Pulmonary artery endothelial cell (primary cell): ENCODE measurements at places on chromosomes 12 and 14.

DNA sequence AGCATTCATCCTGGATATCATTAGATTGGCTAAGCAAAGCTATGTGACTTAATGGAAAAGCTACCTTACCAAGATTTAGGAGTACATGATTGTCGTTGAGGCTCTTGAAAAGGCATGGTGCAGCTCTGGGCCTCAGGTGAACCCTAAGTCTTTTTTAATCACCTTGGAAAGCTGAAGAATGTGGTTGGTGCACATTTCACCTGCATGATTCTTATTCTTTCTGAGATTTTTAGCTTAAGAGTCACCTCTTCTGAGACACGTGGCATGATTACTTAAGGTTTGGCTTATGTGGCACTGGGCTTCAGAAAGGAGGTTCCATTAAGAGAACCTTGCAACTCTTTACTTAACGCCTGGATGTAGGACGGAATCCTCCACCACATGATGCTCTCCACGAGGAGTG lies 498.5 kb downstream of the TMEM117 start:
- DNase-seq, result no peak

- DNase-seq, result no peak
Observed at GRCh38 chr12:41941079-41941478, 203.6 kb downstream of the GXYLT1 start.

DNA sequence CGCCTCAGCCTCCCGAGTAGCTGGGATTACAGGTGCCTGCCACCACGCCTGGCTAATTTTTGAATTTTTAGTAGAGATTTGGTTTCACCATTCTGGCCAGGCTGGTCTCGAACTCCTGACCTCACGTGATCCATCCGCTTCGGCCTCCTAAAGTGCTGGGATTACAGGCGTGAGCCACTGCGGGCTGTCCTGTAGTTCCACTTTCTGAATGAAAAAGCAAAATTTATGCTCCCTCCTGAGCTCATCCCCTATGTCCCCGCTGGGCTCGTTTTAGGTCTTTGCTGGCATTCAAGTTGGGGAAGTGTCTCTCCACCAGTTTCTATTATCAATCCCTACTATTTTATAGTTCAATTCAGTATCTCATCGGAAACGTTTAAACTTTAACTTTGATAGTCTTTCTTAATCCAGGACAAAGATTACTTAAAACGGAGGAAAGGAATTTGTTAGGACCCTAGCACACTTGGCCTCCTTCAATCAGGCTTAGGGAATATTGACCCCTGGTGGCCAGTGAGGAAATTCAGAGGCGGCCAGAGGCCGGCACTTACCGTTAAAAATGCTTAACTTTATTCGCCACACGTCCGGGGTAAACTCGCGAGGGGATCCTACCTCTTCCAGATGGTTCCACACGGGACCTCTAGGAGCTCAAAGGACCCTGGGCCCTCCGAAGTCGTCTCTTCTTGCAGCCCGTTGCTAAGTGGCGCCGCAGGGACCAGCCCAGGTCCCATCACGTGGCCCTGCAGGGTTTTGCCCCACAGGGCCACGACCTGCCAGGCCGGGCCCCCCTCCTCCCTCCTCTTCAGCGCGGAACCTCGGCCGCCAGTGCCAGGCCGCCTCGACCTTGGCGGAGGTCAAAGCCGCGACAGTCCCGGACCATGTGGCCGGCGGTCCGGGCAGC lies 11.4 kb upstream of the DNAL1 start:
- peak; percentile 47 for DNase-seq

- DNase-seq, result no peak
Observed at GRCh38 chr12:121026274-121027045, 10.2 kb upstream of the C12orf43 start.

- no peak for DNase-seq
Observed at GRCh38 chr12:64219145-64219544, 3.0 kb downstream of the KICS2 start.

DNA sequence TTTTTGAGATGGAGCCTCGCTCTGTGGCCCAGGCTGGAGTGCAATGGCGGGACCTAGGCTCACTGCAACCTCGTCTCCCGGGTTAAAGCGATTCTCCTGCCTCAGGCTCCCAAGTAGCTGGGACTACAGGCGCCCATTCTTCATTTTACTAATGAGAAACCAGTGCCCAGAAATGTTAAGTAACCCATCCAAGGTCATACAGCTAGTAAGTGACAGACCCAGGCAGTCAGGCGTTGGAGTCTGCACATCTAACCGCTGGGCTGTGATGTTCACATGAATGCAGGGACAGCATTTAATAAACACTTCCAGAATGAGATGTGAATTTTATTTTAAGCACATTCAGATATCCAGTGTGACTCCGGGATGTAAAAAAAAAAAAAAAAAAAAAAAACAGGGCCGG lies 1.3 kb upstream of the TRIP11 start:
- no peak for DNase-seq

- no peak for DNase-seq
Observed at GRCh38 chr14:25371068-25371467, 321.1 kb upstream of the STXBP6 start.

DNA sequence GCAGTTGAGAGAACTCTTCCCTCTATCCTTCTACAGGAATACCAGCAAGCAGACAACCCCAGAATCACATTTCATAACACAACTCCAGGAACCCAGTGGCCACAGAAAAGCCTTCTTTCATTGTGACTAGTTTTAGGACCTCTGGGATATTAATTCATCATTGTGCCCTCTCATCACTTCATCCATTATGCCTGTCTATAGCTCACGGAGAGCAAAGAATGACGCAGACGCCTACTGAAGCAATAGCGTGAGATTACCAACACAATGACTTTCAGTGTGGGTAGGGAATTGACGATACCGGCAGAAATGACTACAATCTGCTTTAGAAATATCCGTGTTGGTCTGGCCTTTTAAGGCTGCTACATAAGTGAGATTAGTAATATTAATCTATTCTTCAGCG lies 158.1 kb upstream of the FOXG1 start:
- no peak for DNase-seq

GRCh38 chr14:95123891-95124579 lies 33.3 kb downstream of the DICER1 start:
- no peak for DNase-seq

GRCh38 chr12:110948041-110948440 lies 27.7 kb upstream of the MYL2 start:
- no peak for DNase-seq

GRCh38 chr12:75699728-75700496 lies 188.5 kb upstream of the KRR1 start:
- DNase-seq, result peak; percentile 77

GRCh38 chr12:116222358-116222757 lies 55.1 kb downstream of the MED13L start:
- DNase-seq, result peak; percentile 68

GRCh38 chr12:109343677-109344076 lies 4.0 kb upstream of the MYO1H start:
- DNase-seq, result no peak

DNA sequence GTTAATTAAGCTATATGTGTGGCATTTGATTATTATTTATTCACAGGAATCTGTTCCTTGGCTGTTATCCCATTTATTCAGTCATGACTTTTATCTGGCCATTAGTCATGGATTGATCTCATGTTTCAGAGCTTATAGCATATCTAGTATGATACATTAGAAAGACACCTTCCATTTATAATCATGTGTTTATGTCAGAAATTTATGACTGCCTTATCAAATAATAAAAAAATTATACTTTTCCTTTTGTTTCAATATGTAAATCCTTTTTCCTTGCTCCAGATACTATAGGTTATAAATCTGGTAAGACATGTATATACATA lies 248.0 kb upstream of the PDE3A start:
- no peak for DNase-seq

DNA sequence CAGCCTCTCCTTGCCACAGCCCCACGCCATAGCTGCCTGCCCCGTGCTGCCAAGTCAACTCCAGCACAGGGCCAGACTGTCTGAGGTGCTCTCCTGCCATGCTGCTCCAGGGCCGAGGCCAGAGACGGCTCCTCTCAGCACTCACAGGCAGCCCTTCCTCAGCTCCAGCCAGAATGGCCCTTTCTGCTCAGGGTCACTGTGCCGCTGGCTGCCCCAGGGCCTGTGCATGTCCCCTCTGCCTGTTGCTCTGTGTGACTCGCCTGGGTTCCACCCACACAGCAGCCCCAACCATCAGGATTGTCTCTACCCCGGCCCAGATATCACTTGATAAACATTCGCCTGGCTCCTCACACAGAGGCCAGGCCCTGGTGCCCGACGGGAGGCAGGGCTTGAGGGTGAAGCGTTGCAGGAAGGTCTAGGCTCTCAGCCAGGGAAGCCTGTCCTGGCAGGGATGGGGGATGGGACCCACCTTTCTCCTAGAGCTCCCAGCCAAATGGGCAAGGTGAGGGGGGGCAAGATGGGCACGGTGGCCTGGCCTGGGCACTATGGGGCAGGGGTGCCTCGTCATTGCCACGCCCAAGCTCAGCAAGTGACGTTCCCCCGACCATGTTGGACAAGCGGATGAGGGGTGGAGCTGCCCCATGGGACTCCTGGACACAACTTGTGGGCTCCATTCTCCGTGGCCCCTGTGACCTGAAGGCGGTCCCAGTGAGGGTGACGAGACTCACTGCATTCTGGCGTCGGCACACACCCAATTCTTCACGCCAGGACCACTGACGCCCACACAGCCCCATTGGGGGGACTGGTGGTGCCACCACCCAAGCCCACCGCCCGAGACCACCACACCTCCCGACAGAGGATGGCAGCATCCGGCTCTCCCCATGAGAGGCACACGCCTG lies 27.4 kb upstream of the BTBD6 start:
- no peak for DNase-seq

- DNase-seq, result no peak
Observed at GRCh38 chr14:93343266-93343665, 3.7 kb upstream of the COX8C start.

- DNase-seq, result no peak
Observed at GRCh38 chr12:69474456-69474855, 4.3 kb downstream of the FRS2 start.

DNA sequence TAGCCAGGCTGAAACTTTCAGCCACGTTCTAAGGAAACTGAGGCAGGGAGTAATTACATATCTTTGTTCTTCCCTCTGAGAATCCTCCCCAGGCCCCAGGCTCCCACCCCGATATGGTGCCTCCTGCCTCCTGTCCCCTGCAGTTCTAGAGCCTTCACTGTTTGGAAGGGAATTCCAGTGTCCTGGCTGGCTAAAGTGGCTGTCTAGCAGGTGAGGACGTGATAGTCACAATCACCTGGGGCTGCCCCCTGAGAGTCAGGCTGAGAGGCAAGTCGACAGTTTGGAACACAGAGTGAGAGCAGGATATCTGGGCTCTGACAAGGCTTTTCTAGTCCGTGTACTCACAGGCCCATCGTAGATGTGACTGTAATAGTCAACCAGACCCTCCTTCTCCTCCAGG lies 6.3 kb upstream of the RPAP3 start:
- no peak for DNase-seq

DNA sequence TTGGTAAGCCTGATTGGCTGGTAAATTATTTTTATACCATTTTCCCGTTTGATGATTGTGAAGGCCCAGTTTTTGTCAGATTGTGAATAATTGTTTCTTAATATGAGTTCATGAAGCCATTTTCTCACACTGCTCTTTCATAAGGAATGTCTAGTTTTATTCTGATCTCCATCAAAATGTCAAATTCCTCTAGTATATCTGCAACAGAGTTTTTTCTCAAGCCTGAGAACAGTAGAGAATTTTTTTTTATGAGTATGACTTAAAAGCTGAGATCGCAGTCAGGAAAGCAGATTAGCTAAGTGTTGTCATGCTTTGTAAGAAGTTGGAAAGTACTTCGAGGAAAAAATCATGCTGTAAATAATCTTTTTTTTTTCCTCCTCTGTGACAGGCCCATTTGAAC lies 484.9 kb upstream of the ATP2B1 start:
- DNase-seq, result no peak

DNA sequence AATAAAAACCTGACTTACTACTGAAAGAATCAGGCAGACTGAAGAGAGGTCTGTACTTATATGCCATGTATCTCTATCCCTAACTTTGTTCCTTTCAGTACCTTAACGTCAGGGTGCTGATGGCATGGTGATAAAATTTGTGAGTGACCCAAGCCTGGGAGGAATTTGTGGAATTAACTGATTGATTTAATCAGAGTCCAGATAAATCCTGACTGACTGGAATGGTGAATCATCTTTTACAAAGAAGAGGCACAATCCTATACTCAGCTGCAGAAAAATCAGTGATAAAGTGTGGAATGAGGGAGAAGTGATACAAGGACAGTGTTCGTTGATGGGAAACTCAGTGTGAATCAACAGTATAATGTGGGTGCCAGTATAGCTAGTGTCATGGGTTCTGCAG lies 3.7 kb downstream of the TDG start:
- DNase-seq, result no peak

- DNase-seq, result no peak
Observed at GRCh38 chr14:72962829-72963312, 36.6 kb downstream of the DCAF4 start.

- no peak for DNase-seq
Observed at GRCh38 chr12:100901266-100901665, 106.7 kb downstream of the ANO4 start.

DNA sequence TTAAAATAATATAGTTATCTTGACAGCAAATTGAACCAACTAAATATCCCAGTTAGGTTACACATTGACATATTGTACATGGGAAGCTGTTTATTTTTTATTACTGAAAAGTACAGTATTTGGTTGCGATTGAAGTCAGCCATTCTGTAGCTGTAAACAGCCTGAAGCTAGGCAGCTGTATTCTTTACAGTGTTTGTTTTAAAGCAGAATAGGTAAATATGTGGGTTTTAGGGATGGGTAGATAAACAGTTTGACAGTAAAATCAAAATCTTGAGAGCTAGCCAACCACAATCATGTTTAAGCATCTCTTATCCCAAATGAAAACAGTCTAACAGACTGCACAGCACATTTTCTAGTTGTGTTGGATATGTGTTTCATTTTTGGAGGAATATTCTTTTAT lies 45.7 kb downstream of the TTC6 start:
- no peak for DNase-seq

DNA sequence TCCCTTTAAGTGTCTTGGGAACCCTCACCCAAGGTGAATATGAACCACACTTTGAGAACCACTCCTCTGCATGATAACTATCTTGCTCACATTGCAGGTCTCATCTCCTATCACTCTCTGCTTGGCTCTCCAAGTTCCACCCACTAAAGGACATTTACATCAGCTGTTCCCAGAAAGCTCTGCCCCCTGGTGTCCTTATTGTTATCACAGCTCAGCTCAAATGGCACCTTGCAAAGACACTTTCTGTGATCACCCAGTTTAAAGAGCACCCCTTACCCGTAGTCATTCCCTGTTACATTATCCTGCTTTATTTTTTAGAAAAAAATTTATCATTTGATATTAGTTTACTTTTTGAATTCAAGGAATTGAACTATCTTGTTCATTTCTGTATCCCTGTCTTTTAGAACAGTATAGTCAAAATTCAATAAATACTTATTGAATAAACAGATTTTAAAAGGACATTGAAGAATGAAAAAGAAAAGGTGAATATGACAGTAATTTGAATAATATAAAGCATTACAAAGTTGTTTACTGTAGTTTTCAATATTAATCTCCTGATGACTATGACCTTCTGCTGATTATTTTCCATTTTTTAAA lies 20.5 kb upstream of the GUCY2C start:
- peak; percentile 3 for DNase-seq

DNA sequence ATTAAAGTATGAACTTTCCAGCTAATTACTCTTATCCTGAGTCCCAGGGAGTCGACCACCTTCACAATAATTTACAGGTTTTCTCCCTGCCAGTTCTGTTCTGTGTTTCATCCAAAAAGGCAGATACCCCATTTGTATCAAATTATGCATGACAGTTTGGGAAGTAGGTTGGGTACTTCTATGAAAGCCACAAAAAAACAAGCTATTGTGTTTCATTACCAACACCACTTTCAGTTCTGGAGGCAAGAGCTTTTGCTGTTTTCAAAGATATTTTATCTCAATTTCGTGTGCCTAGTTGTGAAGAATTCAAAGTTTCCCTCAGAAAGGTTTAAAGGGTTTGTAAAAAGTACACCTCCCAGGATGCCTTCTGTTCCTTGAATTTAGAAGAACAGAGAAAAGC lies 557.4 kb downstream of the FLRT2 start:
- DNase-seq, result no peak
